MM.1S (cell line): ENCODE measurements at places on chromosomes 5 and 9.

GRCh38 chr5:149857499-149857898 is 87.1 kb downstream of the PDE6A start:
- DNase-seq: no peak

DNA sequence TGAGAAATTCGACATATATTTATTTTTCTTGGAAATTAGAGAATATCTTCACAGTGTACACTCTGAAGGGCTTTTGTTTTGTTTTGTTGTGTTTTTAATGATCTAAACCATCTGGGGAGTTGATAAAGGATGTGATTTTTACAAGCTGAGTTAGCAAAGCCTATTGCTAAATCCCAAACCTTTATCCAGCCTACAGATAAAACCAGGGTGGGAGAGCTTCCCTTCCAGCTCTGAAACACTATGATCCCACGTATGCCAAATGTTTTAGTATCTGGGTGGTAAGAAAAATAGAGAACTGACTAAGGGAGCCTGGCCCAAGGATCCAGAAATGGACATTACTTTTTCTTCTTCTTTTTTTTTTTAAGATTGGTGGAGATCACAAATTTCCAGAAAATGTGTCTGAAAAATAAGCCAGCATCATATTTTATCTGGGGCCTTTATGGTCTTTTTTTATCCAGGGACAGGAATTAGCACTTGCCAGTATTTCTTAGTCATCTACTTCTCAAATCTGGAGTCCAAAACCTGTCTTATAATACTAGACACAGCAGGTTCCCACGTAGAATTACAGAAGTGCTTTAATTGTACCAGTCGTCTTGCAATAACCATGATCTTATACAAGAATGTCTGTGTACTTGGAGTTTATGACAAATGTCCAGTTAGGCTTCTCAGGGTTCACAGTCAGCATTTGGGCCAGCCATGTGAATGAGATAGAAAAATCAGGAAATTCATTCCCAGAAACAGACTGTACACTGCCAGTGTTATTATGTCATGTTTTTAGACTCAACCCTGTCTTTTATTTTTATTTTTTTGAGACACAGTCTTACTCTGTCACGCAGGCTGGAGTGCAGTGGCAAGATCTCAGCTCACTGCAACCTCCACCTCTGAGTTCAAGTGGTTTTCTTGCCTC is 290.8 kb upstream of the MPDZ start:
- DNase-seq: no peak

DNA sequence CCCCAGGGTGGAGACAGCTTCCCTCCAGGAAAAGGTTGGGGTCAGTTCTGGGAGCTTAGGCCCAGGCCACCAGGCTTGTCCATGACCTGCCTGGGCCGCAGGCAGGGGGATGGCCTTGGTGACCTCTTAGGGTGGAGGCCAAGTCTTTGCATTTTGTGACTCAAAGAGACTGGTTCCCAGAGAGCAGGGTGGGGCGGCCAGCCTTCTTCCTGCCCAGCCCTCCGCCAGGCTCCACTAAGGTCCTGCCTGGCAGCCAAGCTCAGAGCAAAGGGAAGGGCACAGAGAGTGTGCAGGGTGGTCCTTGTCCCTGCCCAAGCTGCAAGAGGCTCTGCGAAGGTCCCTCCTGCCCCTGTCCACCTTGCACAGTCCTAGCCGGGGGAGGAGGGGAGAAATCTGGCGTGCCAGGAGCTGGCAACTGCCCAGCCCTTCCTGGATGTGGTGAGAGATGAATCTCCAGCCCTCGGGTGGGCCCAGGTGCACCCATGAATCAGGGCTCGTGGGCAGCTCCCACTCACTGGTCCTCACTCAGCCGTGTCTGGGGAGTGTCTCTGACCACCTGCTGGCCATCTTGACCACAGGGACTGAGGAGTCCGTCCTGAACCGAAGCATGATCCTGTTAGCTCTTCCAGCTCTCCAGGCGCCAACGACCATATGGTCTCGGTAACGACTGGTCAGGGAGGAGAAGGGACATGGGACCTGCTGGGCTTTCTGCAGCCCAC is 2.3 kb upstream of the PTGDS start:
- DNase-seq: no peak

DNA sequence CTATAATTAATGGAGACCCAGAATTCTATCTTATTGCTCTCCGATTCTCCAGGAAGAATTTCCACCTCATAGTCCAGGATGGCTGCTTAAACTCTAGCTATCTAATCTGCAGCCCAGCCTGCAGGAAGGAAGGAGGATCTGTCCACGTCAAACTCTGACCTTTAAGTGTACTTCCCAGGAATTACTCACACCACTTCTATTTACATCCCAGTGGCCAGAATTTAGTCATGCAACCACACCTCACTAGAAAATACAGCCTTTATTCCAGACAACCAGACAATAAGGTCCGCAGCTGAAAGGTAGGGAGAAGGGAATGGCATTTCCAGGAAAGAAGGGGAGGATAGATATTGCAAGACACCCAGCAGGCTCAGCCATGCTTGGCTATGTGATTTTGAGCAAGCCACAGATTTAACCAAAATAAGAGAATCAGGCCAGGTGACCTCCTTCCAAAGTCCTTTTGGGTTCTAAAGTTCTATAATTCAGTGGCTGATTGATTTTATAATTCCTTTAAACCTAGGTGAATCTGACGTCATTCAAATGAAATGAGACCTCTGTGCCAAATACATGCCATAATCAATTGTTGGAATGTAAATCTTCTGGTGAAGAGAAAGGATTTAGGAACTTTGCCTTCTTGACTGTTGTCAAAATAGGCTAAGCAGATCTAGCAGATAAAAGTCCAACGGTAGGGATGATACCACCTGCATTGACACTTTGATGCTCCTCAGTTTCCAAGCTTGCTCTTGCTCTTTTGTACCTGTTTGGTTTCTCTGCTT is 3.7 kb upstream of the DENND1A start:
- no peak for DNase-seq

DNA sequence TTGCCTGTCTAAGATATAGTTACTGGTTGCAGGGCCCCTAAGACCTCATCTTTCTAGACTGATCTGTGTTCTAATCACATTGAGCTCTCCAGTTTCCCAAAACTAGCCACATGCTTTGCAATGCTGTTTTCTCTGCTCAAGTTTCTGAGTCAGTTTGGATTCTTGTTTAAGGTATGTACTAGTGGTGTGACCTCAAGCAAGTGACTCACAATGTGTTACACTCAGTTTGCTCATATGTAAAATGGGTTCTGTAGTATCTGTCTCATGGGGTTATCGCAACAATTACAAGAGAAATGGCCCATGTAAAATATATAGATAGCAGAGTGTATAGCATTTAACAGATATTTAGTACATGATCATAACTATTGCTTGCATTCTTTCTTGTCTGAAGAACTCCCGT is 153.1 kb upstream of the ELL2 start:
- DNase-seq: no peak

- no peak for DNase-seq
Measured at GRCh38 chr9:6944093-6944551, 186.3 kb downstream of the KDM4C start.

DNA sequence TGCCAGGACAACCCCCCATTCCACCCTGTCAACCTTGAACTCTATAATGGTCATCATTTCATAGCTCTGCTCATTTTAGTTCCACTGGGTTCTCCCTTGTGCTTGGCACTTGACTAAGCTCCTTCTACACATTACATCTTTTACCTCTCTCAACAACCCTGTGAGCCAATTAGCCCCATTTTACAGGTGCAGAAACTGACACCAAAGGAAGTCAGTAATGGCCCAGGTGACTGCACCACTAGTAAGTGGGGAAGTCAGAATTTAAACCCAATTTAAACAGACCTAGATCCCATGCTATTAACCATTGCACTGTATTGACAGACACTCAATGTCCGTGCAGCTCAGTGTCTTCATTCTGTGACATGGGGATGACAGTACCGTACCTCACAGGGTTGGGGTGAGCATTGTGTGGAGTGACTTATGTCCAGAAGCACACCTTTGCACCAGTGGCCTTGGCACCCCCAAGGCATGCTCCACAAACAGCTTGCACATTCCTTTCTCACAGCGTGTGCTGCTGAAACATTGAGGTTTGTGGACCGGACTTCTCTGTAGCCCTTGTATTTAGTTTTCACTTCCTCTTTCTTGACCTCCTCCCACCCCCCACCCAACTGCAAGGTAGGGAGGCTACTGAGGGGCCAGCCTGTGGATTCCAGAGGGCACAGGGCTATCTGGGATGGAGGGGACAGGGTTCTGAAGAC is 23.1 kb downstream of the IRF1 start:
- DNase-seq: peak; percentile 78
